Stimulated activated CD8-positive, alpha-beta memory T cell treated with anti-CD3 and anti-CD28 coated beads, Interleukin-2, amount 100 ng/mL, for 48 hours (primary cell): ENCODE measurements at places on chromosomes 3 and 15.

- no peak for DNase-seq
These were observed 37.2 kb upstream of the CA12 start for GRCh38 chr15:63418811-63419210.

- no peak for DNase-seq
These were observed 443.2 kb upstream of the AZI2 start for GRCh38 chr3:28791713-28792255.

DNA sequence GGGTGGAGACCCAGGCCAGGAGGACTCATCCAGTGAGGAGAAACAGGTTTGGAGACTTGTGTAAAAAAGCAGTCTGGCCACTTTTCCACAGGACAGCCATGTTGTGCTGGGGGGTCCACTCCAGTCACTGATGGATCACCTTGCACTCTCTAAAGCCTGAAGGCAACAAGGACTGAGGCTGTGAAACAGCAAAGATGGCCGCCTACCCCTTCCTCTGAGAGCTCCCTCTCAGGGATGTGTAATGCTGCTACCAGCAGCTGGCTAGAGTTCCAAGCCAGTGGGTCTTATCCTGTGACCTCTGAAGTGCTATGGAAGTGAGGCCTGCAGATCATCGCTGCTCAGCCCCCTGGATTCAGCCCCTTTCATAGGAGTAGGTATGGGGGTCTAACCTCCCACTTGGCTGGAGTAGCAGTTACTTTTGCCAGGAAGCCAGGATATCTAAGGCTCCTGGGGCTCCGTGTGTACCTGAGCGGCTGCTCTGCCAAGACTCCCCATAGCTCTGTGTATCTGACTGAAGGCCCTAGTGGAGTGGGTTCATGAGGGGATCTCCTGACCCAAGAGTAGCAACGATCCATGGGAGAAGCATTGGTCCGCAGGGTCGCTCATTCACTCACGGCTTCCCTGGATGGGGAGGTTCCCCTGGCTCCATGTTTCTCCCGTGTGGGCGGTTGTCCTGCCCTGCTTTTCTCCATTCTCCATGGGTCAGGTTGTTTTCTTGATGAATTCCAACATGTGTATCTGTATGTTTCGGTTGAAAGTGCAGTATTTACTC is 69.9 kb upstream of the TNFSF10 start:
- DNase-seq: no peak

GRCh38 chr15:38818157-38818790 is 253.7 kb upstream of the RASGRP1 start:
- DNase-seq: no peak

DNA sequence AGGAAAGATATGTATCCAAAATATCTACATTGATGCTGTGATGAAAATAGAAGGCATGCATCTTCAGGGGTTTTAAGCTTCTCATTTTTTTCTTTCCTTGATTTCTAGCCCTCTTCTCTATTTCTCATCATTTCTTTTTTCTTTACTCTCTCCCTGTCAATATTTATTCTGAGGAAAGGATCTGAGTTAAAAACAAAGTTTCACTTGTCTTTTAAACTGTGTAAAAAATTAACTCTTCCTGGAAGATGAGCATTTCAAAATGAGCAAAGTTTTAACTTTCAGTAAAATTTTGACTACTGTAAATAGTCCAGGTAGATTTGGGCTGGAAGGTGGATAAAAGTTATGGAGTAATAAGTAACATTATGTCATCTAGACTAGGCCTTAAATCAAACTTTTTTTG is 500.2 kb upstream of the GBE1 start:
- DNase-seq: no peak

- DNase-seq: no peak
These were observed 184.7 kb upstream of the LINGO1 start for GRCh38 chr15:77817434-77817833.

DNA sequence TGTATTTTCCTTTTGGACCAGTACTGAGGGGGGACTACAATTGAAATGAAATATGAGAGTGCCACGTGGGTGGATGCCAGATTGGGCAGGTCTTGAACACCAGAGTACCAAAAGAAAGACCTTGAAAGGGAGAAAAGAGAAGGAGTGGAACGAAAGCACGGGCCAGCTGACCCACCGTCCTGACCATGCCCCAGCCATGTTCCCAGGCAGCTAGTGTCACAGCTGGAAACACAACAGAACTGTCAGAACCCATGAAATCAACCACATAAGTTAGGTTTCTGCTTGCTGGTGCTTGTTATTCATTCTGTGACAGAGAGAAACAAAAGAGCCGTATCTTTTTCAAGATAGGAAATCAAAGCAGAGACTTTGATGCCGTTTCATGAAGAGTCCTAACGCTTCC is 268.8 kb downstream of the MEX3B start:
- no peak for DNase-seq

GRCh38 chr3:33491721-33492120 is 51.5 kb upstream of the UBP1 start:
- DNase-seq: no peak

- no peak for DNase-seq
These were observed 311.3 kb downstream of the UACA start for GRCh38 chr15:70451821-70452653.

GRCh38 chr15:89826671-89827655 is 12.3 kb upstream of the ANPEP start:
- no peak for DNase-seq

GRCh38 chr3:189275852-189276251 is 104.1 kb downstream of the TPRG1 start:
- DNase-seq: no peak

DNA sequence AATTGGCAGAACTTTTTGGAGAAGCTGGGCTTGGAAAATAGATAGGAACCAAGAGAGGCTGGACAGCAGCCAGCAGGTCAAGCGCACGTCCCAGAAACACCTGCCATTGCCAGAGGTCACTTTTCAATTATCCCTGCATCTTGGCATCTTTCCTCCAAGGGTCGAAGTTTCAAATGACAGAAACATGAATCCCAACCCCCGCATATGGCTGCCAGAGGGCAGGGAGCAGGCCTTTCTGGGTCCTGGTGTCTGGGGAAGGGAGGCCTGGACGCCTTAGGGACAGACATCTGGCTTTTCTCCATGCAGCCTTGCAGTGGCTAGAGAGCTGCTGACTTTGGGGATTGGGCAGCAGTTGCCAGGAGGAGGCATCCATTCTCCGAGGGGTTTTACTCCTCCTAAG is 164.5 kb upstream of the TPM1 start:
- DNase-seq: no peak

GRCh38 chr15:77030048-77030927 is 35.4 kb downstream of the PSTPIP1 start:
- DNase-seq: no peak

DNA sequence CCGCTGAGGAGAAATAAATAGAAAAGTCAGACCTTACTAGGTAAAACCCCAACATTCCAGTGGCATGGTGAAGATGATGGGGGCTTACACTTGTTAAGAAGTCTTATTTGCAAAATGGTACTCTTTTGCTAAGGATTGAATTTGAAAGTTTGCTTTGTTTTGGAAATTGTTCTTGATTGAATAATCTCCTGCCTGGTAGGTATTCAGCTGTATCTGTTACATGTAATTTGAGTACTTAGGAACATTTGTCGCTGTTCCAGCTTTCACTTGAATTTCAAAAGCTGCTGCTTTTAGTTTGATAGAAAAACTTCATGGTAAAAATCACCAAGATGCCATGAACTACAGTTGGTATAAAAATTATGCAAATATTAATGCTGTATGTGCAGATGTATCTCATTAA is 44.6 kb downstream of the TFG start:
- no peak for DNase-seq

GRCh38 chr15:42401544-42402454 is 42.5 kb downstream of the CAPN3 start:
- no peak for DNase-seq

DNA sequence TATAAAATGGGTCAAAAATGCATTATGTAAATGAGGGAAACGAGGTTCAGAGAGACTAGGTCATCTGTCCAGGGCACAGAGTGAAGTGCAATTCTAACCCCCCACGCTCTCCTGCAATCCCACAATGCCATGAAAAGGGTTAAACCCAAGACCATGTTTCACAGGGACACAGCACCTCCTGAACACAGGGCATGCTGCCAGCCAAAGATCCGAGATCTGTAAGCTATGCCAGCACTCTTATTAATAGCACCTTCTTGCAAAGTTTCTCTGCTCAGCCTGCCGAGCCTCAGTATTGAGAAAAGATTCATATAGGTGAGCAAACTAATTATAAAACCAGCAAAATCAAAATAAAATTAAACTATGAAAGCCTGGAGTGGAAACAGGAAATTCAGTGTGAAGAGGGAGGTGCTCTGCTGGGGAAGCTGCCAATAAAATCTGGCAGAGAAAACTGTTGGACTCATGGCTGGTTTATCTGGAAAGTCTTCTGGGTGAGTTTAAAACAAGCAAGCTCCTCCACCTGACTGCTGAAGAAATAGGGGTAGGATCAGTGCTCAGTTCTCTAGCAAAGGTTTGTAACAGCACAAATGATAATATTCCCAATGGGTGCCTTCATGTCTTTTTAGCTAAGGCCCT is 50.3 kb downstream of the LRIG1 start:
- DNase-seq: no peak

DNA sequence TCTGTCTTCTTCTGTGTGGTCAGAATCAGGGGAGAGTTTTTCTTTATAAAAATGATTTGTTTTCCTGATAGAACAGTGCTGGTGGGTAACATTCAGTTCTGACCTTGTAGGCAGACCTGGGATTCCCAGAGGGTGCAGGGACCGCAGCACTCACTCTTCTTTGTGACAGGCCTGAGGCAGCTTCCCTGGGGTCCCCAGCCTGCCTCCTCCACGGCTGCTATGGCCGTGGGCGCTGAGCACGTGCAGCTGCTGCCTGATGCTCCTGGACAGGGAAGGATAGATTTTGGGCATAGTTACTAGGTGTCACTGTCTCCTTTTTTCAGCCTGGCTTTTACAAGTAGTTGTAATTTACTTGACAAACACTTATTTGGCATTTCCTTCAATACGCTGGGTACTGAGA is 39.1 kb downstream of the CACNA1D start:
- no peak for DNase-seq

GRCh38 chr3:178137831-178138230 is 398.4 kb upstream of the KCNMB2 start:
- DNase-seq: no peak

GRCh38 chr15:48375767-48376166 is 44.5 kb downstream of the DUT start:
- no peak for DNase-seq
